ENCODE measurements at places on chromosomes 7 and 10. TPM values are rescaled to one million over a fixed set of nuclear protein-coding genes. Genes with fewer than 3 reads are reported as not detected.

The RELN gene
- polyA plus RNA-seq = 3.1 TPM

The FOXP2 gene
- polyA plus RNA-seq = 0.66 TPM

The CPXM2 gene
- 2.1 TPM for polyA plus RNA-seq

The PLPP4 gene
- 0.09 TPM for polyA plus RNA-seq

The STEAP2 gene
- 16.7 TPM for polyA plus RNA-seq

The PHKG1 gene
- polyA plus RNA-seq = 24.5 TPM

The AGMO gene
- 0.29 TPM for polyA plus RNA-seq

The POLR2J2 gene
- 2.8 TPM for polyA plus RNA-seq

The AUTS2 gene
- polyA plus RNA-seq = 7.0 TPM

The TMEM106B gene
- polyA plus RNA-seq = 20.8 TPM

The CYP3A5 gene
- polyA plus RNA-seq = 0.09 TPM

The PLEKHS1 gene
- polyA plus RNA-seq = not detected

The STOX1 gene
- polyA plus RNA-seq = 0.25 TPM

The GOT1 gene
- 413 TPM for polyA plus RNA-seq

The CYP2E1 gene
- polyA plus RNA-seq = 0.36 TPM

The SPAG6 gene
- polyA plus RNA-seq = 0.05 TPM

The TLX1 gene
- 0.52 TPM for polyA plus RNA-seq

The RSPH10B gene
- polyA plus RNA-seq = 0.11 TPM

The YAE1 gene
- polyA plus RNA-seq = 30.9 TPM

The CRHR2 gene
- 0.45 TPM for polyA plus RNA-seq

The GPAM gene
- polyA plus RNA-seq = 15.8 TPM

The MACC1 gene
- polyA plus RNA-seq = under 0.01 TPM

The ZNF485 gene
- polyA plus RNA-seq = 1.2 TPM

The VPS37D gene
- 2.2 TPM for polyA plus RNA-seq

The GALNT17 gene
- 7.8 TPM for polyA plus RNA-seq

The SP8 gene
- polyA plus RNA-seq = not detected

The INA gene
- 0.16 TPM for polyA plus RNA-seq

The CCL24 gene
- not detected for polyA plus RNA-seq

The PPA1 gene
- 99.2 TPM for polyA plus RNA-seq

The BLNK gene
- polyA plus RNA-seq = 0.59 TPM

The UBN2 gene
- 3.1 TPM for polyA plus RNA-seq

The UPK3BL1 gene
- 24.2 TPM for polyA plus RNA-seq

The PLCE1 gene
- 6.0 TPM for polyA plus RNA-seq

The HHEX gene
- 4.7 TPM for polyA plus RNA-seq

The TWIST1 gene
- polyA plus RNA-seq = 3.6 TPM

The CYP3A7 gene
- polyA plus RNA-seq = not detected

The NRCAM gene
- polyA plus RNA-seq = 1.3 TPM

The TDRD1 gene
- polyA plus RNA-seq = 0.11 TPM

The HILPDA gene
- polyA plus RNA-seq = 8.3 TPM
